Activated naive CD4-positive, alpha-beta T cell treated with anti-CD3 and anti-CD28 coated beads, Interleukin-2, amount 50 U/mL, for 72 hours (primary cell): ENCODE measurements at places on chromosomes 12 and 14. TPM values are rescaled to one million over a fixed set of nuclear protein-coding genes. Genes with fewer than 3 reads are reported as not detected.

Gene PLA2G1B
- total RNA-seq = not detected

- DNase-seq = no peak
Measured at GRCh38 chr12:32270818-32271710, 128.3 kb upstream of the FGD4 start.

DNA sequence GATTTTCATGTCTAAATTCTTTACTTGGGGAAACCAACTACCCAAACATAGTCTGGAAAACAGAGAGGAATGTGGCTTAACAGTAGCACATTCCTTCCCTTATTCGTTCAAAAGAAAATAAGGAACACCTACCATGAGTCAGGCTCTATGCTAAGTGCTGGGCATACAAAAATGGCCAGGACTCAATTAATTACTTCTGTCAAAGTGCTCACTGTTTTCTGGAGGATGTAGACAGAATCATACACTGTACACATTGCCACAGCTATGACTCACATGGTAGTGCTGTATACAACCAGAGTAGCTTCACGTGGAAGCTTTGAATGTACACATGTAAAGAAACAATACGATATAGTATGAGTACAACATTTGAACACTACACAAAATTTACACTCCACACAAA lies 50.1 kb downstream of the SLC25A21 start:
- DNase-seq = no peak

GRCh38 chr12:13383379-13383778 lies 186.9 kb downstream of the EMP1 start:
- no peak for DNase-seq

DNA sequence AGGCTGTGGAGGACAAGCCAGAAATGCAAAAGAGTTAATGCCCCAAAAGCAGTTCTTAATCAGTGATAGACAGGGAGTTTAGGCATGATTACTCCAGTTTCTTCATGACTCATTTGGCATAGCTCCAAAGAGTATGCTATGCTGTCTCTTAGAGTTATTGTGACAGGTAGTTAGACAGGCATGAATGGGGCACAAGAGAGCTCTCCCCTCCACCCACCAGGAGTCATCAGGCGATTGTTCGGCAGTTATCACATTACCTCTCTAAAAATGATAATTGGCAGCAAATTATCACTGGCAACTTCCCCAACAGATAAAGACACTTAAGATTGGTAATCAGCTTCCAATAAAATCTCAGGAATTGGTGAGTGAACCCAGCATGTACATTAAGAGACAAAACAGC lies 320.1 kb downstream of the DAD1 start:
- no peak for DNase-seq
